Placental epithelial cell (primary cell): ENCODE measurements at places on chromosomes 7 and 10. TPM values are rescaled to one million over a fixed set of nuclear protein-coding genes. Genes with fewer than 3 reads are reported as not detected.

The PILRA gene
- under 0.01 and 0.22 TPM in 2 replicates for total RNA-seq

The PILRB gene
- 12.5 and 14.1 TPM in 2 replicates for total RNA-seq

The CC2D2B gene
- 0.39 and 0.43 TPM in 2 replicates for total RNA-seq

The ELAPOR2 gene
- total RNA-seq, result 2.6 and 2.7 TPM in 2 replicates

The FZD8 gene
- 13.8 and 19.6 TPM in 2 replicates for total RNA-seq

The SPDYE11 gene
- total RNA-seq, result not detected in 2 replicates

The CYP26A1 gene
- not detected in 2 replicates for total RNA-seq

The CCDC6 gene
- 45.1 and 65.8 TPM in 2 replicates for total RNA-seq

The CARD11 gene
- 2.0 and 3.7 TPM in 2 replicates for total RNA-seq

The PPP1R17 gene
- total RNA-seq, result not detected in 2 replicates

The TMEM178B gene
- under 0.01 TPM in 1 of 2 replicates, not detected in the other for total RNA-seq

The MAGI2 gene
- 9.4 and 9.5 TPM in 2 replicates for total RNA-seq

The CFAP70 gene
- total RNA-seq, result 0.76 and 5.9 TPM in 2 replicates

The TMEM176A gene
- total RNA-seq, result not detected in 2 replicates

The PIK3AP1 gene
- under 0.01 TPM in 2 replicates for total RNA-seq

The ACBD5 gene
- 27.5 and 29.7 TPM in 2 replicates for total RNA-seq

The EPHB4 gene
- 172 and 189 TPM in 2 replicates for total RNA-seq

The NUTM2D gene
- 5.1 and 6.3 TPM in 2 replicates for total RNA-seq

The TAS2R39 gene
- not detected in 2 replicates for total RNA-seq
